ENCODE measurements at places on chromosomes 7 and 10. TPM values are rescaled to one million over a fixed set of nuclear protein-coding genes. Genes with fewer than 3 reads are reported as not detected.
A peak's percentile ranks its signal among the peaks of the same experiment; 100 is the strongest.

- H3K27me3 ChIP-seq = no peaks in the 10 kb centered on the region
- H3K36me3 ChIP-seq = no peaks in the 10 kb centered on the region
- H3K4me3 ChIP-seq = no peak overlapping the region
- H3K4me1 ChIP-seq = peaks cover 20% of the 10 kb centered on the region
Measured at GRCh38 chr7:112185005-112185834, 21.0 kb downstream of the DOCK4 start.

GRCh38 chr7:4687956-4688355 is 5.9 kb downstream of the FOXK1 start:
- H3K36me3 ChIP-seq = no peaks in the 10 kb centered on the region
- H3K27me3 ChIP-seq = no peaks in the 10 kb centered on the region
- no peaks in the 10 kb centered on the region for H3K4me1 ChIP-seq
- H3K27ac ChIP-seq = no peak overlapping the region
- no peak for DNase-seq

The SPRN gene
- 0.33 TPM for total RNA-seq

The DKK1 gene
- total RNA-seq = 6.0 TPM

- H3K4me3 ChIP-seq = no peak overlapping the region
- no peak overlapping the region for H3K27ac ChIP-seq
- no peaks in the 10 kb centered on the region for H3K36me3 ChIP-seq
- DNase-seq = no peak
- H3K27me3 ChIP-seq = no peaks in the 10 kb centered on the region
- no peaks in the 10 kb centered on the region for H3K4me1 ChIP-seq
Measured at GRCh38 chr7:20079080-20079479, 138.1 kb downstream of the MACC1 start.

DNA sequence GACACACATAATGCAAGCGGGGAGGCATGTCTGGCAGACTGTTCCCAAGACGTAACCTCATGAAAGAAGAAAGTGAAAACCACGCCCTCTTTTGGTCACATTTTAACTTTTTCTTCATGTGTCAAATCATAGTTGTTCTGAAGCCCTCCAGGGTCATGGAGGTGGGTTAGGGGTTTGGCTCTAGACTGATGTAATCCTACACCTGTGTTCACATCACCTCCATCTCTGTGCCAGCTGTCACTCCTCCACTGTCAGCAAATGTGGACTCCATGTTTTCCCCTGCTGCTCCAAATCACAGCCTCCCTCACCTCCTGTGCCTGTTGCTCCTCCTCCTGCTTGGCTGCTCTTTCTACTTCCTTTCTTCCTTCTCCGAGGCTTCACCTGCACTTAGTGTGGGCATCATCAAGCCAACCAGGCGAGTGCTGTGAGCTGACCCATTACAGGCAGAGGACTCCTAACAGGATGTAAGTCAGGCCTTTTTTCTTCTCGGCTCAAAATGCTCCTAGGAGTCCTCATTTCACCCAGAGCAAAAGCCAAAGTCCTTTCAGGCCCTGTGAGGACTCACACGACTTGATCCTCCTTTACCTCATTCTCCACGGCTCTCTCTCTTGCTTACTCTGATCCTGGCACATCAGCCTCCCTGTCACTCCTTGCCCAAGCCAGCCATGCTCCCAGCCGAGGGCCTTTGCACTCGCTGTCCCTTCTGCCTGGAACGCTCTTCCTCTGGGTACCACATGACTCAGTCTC is 66.4 kb upstream of the IFRD1 start:
- DNase-seq = peak; percentile 32
- no peaks in the 10 kb centered on the region for H3K4me1 ChIP-seq
- no peak overlapping the region for H3K4me3 ChIP-seq

The GPNMB gene
- not detected for total RNA-seq

GRCh38 chr10:42985436-42986316 is 91.2 kb upstream of the RET start:
- H3K27me3 ChIP-seq = no peaks in the 10 kb centered on the region
- no peak overlapping the region for H3K4me3 ChIP-seq
- H3K36me3 ChIP-seq = no peaks in the 10 kb centered on the region
- H3K27ac ChIP-seq = no peak overlapping the region
- DNase-seq = no peak

The HMX3 gene
- total RNA-seq = not detected

The RADIL gene
- 61.2 TPM for total RNA-seq

The CRTAC1 gene
- total RNA-seq = 3.1 TPM

DNA sequence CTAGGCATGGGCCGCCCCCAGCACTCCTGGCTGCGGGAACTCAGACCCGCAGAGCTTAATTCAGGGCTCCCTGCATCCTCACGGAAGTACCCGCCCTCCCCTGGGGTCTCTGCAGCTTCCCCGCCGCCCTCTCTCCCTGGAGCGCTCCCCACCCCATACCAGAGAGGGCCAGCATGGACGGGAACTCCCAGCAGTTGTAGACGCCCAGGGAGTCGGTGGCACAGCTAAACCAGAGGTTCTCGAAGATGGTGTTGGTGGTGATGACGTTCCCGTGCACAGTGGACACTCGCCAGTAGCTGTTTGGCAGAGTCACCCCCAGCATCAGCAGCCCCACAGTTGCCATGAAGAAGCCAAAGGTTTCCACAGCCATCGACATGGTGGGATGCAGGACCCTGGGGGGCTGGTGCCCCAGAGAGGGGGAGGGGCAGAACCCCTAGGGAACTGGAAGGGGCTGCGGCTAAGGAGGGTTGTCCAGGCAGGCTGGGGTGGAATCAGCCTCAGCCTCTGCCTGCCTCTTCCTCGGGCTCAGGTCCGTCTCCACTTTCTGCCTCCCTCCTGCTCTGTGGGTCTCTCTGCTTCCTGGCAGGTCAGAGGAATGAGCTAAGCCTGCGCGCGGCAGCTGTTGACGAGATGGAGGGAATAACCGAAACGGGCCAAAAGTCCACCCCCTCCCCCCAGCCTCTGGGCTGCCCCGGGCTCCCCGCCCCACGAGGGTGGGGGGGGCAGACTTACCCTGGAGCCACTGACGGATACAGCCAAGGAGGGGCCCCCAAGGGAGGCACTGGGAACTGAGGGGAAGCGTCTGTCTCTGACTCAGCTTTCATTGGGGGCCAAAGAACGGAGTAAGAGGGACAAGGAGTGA is at the start of gene CLDN15:
TSS of gene CLDN15 (minus strand) at position 597 of the 862 bp plus-strand sequence. CDS start at position 376, 221 bp downstream.
- H3K27me3 ChIP-seq = no peaks in the 10 kb centered on the region
- no peak for DNase-seq
- peaks cover 8% of the 10 kb centered on the region for H3K36me3 ChIP-seq
- peak within 1 kb of the TSS; percentile 51 for H3K27ac ChIP-seq
- peaks cover 1% of the 10 kb centered on the region for H3K4me1 ChIP-seq

DNA sequence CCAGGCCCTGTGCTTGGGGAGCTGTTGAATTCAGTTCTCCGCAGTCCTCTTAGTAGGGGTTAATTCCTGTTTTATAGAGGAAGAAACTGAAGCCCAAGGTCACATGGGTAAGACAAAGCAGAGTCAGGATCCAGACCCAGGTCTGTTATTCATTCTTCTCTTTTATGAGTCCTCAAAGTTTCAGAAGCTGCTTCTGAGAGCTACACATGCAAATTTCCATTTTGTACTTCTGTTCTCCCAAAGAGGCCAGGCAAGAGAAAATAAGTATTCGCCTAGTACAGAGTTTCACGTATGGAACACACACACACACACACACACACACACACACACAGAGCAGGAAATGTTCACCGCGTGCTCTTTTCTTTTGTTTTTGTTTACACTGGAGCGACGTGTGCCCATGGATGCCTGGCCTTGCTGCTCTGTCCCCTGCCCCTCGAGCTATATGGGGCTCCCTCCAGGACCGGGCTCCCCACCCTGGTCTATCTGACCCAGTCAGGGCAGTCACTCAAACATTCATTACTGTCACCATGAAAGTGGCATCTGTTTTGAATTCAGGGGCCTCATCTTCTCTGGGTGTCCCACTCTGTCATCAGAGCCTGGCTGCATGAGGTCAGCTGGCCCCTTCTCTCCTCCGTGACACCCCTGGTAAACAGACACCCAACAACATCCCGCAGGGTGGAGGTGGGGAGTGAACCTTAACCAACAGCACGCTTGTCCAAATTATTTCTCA is 84.4 kb downstream of the TNS3 start:
- no peaks in the 10 kb centered on the region for H3K27me3 ChIP-seq
- peaks cover 39% of the 10 kb centered on the region for H3K4me1 ChIP-seq
- no peaks in the 10 kb centered on the region for H3K36me3 ChIP-seq

- H3K27ac ChIP-seq = no peak overlapping the region
- peaks cover 24% of the 10 kb centered on the region for H3K4me1 ChIP-seq
- H3K4me3 ChIP-seq = no peak overlapping the region
- no peaks in the 10 kb centered on the region for H3K36me3 ChIP-seq
- DNase-seq = no peak
Measured at GRCh38 chr7:73349763-73350162, 21.8 kb downstream of the FKBP6 start.

- no peaks in the 10 kb centered on the region for H3K36me3 ChIP-seq
- no peaks in the 10 kb centered on the region for H3K27me3 ChIP-seq
- no peak overlapping the region for H3K27ac ChIP-seq
Measured at GRCh38 chr7:158803367-158803969, 25.8 kb downstream of the ESYT2 start.

The TMEM225B gene
- total RNA-seq = 0.81 TPM

GRCh38 chr10:82932451-82932850 is 1057.5 kb downstream of the NRG3 start:
- no peaks in the 10 kb centered on the region for H3K4me1 ChIP-seq
- no peak for DNase-seq
- H3K27me3 ChIP-seq = no peaks in the 10 kb centered on the region
- H3K4me3 ChIP-seq = no peak overlapping the region
- H3K27ac ChIP-seq = no peak overlapping the region

- DNase-seq = no peak
- H3K4me1 ChIP-seq = peaks cover 37% of the 10 kb centered on the region
- H3K4me3 ChIP-seq = no peak overlapping the region
- no peaks in the 10 kb centered on the region for H3K27me3 ChIP-seq
Measured at GRCh38 chr10:78298835-78299234, 265.2 kb downstream of the RPS24 start.

The MRPS16 gene
- total RNA-seq = 51.6 TPM

GRCh38 chr7:115128154-115128553 is 206.3 kb downstream of the MDFIC start:
- H3K36me3 ChIP-seq = no peaks in the 10 kb centered on the region
- H3K27me3 ChIP-seq = no peaks in the 10 kb centered on the region
- DNase-seq = no peak
- no peak overlapping the region for H3K4me3 ChIP-seq
- H3K27ac ChIP-seq = no peak overlapping the region

DNA sequence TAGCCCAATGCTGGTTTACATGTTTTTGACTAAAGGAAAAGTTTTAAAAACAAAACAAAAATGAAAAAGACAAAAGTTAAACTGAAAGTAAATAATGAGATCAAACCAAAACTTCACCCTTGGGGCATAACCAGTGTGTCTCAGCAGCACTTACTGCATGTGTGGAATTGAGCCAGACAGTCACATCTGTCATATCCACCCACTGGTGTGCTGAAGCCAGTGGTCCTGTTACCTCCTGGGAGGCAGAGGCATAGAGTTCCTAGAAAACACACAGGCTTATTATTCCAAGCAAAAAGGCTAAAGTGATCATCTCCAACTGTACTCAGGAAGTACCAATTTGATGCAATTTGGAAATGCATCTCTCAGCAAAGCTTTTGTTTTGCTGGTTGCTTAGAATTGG is 40.4 kb downstream of the ASAH2 start:
- no peak overlapping the region for H3K27ac ChIP-seq
- peaks cover 8% of the 10 kb centered on the region for H3K27me3 ChIP-seq
- H3K36me3 ChIP-seq = no peaks in the 10 kb centered on the region
- DNase-seq = no peak

The TRPV5 gene
- not detected for total RNA-seq

DNA sequence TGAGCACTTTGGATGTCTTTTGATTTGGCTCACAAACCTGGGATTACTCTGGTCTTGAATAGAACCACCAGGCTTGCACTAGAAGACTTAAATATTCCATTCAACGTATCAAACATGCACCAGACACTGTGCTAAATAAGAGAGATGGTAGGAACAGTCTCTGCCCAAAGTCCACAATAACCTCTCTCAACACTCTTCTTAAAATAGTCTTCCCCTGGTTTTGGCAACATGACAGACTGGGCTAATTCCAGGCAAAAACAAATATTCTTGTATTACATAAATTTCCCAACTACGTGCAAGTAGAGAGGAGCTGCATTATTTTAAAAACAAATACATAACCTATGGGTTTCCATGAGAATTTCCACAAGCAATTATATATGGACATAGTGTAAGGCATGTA is 64.8 kb upstream of the PAPSS2 start:
- no peaks in the 10 kb centered on the region for H3K27me3 ChIP-seq
- no peak overlapping the region for H3K4me3 ChIP-seq
- H3K27ac ChIP-seq = no peak overlapping the region
- peak; percentile 33 for DNase-seq

The DNAJC30 gene
- 9.9 TPM for total RNA-seq

DNA sequence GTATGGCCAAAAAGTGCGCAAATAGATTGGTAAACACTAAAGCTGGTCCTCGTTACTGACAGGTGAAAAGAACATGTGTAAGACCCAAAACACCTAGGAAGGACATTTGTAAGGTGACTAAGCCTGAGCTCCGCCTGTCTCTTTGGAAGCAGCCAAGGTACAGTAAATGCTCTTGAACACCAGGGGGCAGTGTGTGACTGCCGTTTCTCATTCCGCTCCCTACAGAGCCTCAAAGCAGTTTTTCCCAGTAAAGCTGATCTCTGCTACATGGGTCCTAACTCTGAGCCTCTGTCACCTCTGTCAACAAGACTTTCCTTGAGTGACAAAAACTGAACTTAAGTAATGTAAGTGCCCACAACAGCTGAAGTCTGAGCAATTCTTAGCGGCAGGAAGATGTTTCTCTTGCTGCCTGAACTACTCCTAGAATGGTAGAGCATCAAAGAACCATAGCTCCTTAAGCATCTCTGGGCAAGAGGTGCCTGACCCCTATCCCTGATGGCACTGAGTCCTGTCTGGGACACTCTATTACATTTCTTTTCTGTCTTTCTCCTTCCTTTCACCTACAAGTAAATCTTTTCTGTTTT is 238.0 kb upstream of the INHBA start:
- no peaks in the 10 kb centered on the region for H3K4me1 ChIP-seq
- H3K27ac ChIP-seq = no peak overlapping the region
- peak; percentile 84 for DNase-seq
- H3K36me3 ChIP-seq = no peaks in the 10 kb centered on the region
- no peaks in the 10 kb centered on the region for H3K27me3 ChIP-seq
- no peak overlapping the region for H3K4me3 ChIP-seq

The CH25H gene
- not detected for total RNA-seq

The TES gene
- 13.4 TPM for total RNA-seq

- peaks cover 20% of the 10 kb centered on the region for H3K4me1 ChIP-seq
- DNase-seq = no peak
- H3K36me3 ChIP-seq = no peaks in the 10 kb centered on the region
- H3K27ac ChIP-seq = no peak overlapping the region
Measured at GRCh38 chr10:102316421-102316820, 71.1 kb downstream of the GBF1 start.
